ENCODE measurements at places on chromosomes 7 and 10. TPM values are rescaled to one million over a fixed set of nuclear protein-coding genes. Genes with fewer than 3 reads are reported as not detected.

DNA sequence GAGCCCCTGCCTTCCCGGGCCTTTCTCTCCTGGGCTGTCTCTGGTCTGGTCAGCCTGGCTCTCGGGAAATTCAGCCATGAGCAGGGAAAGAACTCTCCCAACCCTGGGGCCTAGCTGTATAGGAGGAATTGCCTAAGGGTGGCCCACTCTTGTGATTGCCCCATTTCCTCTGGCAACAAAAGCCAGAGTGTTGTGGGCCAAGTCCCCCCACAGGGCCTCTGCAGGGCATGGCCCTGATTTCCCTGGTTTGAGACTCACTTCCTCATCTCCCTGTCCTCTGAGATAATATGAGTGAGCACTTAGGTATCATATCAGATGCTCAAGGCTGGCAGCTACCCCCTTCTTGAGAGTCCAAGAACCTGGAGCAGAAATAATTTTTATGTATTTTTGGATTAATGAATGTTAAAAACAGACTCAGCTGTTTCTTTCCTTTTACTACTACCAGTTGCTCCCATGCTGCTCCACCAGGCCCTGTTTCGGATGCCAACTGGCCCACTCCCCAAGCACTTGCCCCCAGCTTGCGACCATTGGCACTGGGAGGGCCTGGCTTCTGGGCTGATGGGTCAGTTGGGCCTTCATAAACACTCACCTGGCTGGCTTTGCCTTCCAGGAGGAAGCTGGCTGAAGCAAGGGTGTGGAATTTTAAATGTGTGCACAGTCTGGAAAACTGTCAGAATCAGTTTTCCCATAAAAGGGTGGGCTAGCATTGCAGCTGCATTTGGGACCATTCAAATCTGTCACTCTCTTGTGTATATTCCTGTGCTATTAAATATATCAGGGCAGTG lies 11.4 kb downstream of the IRF5 start:
- no peak for DNase-seq

GRCh38 chr10:32955299-32955772 lies 2.7 kb downstream of the ITGB1 start:
- DNase-seq, result no peak

DNA sequence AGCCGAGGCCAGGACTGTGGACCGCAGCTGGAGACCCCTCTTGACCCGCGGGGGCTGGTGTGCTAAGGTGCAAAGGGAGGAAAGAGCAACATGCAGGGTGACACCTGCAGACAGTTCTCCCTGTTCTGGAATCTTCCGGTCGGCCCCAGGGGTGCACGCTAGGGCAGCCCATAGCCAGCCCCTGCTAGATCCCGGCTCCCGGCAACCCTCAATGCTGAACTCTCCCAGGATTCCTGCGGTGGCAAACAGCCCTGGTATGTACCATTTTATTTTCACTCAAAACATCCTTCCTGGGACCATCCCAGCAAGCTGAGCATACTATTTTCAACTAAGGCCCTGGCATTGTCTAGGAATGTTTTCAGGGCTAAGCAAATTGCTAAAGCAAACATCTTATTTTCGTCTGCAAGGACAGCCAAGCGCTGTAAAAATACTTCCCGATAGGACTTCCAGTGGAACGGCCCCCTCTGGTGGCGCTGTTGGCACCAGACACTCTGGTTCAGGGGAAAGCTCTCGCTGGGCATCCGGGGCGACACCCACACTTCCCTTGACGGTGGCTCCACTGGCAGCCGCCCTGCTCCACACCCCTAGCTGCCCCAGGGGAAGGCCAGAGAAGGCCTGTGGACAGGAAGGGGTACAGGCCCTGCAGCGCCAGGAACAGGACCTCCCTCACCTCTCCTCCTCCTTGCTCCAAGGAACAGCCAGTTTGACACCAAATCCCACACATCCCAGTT lies 99.4 kb downstream of the CTBP2 start:
- peak; percentile 85 for DNase-seq

DNA sequence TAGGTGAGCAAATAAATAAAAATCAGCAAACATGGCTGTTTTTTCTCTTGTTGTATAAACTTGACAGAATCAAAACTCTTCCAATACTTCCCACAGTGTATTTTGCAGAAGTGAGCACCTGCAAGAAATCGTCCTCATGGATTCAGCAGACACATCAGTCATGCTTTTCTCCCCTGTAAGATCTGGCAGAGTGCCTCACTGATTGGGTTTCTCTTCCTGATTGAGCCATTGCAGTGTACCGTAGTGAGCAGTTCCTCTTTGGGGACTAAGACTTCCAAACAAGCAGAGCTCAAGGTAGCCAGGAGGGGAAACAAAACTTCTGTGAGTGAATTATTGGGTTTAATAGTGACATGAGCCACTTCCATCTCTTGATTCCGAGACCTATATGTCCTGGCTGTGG lies 2.2 kb upstream of the CCDC3 start:
- no peak for DNase-seq

- peak; percentile 39 for DNase-seq
These were observed 62.2 kb downstream of the CCDC71L start for GRCh38 chr7:106598663-106599342.

DNA sequence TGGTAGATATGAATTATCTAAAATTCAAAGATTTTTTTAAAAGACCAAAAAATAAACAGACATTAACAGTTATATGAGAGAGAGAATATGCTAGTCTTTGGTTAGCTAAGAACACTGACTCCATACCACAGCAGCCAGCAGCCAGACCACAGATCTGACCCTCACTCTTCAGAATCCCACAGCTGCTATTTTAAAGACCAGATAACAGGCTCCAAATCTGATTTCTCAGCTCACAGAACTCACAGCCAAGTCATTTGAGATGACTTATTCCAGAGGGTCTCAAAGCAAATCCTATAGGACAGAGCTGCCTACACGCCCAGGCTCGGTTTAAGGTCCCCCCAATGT lies 20.4 kb downstream of the NUDCD3 start:
- DNase-seq, result no peak

DNA sequence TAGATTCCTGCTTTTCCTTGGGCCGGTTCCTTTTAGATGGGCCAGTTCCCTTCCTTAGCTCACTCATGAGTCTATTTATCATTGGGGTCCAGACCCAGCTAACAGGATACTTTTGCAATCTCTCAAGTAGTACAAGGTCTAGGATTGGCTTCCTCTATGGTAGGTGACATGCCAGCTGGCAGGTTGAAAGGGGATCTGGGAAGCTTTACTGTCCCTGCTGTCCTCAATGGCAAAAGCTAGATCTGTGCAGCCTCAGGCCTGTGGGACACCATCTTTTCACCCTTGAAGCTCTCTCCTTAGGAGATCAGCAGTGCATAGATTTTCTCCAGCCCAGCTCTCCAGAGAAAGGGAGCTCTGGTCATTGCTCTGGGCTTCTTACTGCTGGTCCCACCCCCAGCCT lies 96.4 kb downstream of the CUL2 start:
- no peak for DNase-seq

- no peak for DNase-seq
These were observed 61.7 kb downstream of the DOCK4 start for GRCh38 chr7:112144284-112145059.

GRCh38 chr7:5064391-5065106 lies 18.9 kb downstream of the RBAK start:
- no peak for DNase-seq

GRCh38 chr7:52211930-52212329 lies 823.5 kb upstream of the POM121L12 start:
- DNase-seq, result no peak

DNA sequence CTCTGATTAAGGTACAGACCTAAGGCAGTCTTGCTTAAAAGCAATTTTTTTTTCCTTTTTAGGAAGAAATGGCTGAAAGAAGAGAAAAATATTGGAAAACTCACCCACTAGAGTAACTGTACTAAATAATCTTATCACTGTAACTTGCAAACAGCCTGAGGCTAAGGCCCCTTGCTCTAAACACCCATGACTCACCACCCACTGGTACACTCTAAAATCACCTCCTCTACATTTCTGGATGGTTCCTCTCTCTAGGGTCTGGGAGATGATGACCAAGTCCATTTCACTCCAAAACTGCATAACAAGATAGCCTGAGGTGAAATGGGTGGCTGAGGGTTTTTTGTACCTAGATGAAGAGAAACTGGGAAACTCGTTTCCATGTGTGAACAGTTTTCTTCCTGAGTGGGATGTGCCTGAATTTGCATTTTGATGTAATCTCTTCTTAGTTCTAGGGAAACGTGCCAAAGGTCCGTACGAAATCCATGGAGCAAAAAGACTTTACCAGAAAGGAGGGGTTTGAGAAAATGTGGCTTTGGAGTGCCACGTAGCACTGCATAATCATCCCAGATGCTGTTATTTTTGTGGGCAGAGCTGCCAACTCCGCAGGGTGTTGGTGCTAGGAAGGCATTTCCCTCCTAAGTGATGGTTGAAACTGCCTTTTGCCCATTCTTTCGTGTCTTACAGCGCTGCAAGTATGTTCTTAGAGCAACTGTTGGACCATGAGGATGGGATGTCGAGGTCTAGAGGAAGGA lies 113.5 kb upstream of the C10orf90 start:
- no peak for DNase-seq

DNA sequence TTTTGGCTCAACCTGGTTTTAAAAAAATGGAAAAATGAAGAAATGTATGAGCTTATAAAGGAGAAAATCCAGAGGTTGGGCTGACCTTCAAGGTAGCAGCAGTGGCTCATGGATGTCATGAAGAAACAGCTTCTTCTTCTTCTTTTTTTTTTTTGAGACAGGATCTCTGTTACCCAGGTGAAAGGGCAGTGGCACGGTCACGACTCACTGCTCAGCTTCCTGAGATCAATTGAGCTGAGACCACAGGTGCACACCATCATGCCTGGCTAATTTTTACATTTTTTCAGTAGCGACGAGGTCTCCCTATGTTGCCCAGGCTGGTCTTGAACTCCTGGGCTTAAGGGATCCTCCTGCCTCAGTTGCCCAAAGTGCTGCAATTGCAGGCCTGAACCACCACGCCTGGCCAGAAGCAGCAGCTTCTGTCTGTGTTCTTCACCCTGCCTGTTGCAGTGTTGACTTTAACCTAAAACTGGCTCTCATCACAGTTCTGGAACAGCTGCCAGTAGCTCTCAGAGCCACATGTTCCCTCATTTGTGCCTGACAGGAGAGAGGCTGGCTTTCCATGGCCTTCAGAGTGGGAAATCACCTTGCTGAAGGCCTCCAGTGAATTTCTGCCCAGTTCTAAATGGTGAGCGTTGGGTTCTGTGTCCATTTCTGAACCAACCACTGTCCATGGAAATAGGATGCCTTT lies 117.7 kb downstream of the PFKFB3 start:
- DNase-seq, result no peak

DNA sequence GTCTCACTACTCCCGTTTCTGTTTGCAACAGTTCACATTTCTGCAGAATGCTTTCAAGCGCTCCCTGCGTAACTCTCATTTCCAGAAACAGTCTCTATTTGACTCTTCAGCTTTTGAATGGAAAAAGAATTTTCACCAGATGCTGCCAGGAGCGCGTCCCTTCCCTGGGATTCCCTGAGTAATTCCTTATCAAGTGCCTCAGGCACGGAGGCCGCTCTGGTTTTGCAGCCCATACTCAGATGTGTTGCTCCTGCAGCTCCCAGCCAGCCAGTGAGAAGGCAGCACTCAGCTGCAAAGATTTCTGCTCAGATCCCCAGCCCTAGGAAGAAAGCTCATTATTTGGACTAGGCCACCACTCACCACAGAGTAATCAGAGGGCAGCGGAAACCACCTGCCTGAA lies 161.1 kb upstream of the CHST15 start:
- DNase-seq, result no peak

GRCh38 chr7:86953219-86953618 lies 106.2 kb downstream of the ELAPOR2 start:
- DNase-seq, result no peak

DNA sequence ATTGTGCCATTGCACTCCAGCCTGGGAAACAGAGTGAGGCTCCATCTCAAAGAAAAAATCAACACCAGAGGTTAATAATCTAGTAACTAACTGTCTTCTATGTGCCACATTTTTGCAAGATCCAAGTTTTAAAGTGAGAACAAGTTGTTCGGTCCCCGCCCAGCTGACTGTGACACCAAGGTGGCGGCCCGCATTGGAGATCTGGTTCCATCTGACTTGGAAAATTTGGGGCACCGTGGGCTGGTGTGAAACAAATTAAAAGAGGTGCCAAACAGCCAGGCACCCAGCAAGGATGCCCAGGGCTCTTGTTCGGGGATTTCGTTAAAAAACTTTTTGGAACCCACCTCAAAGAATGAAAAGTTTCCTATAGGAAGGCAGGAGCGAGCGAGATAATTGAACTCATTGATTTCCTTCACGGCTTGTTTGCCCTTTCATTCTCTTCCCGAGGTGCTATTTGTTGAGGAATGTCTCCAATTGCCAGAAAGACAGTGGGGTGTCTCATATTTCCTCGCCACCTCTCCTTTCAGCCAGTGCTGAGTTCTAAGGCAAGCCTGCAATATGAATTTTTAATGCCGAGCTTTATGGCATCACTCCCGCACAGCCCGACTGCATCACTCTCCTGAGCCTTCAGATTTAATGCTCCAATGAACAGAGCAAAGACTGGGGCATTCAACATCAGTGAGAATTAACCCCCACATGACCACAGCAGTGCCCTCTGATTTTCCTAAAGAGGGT lies 156.9 kb upstream of the SH2B2 start:
- no peak for DNase-seq

DNA sequence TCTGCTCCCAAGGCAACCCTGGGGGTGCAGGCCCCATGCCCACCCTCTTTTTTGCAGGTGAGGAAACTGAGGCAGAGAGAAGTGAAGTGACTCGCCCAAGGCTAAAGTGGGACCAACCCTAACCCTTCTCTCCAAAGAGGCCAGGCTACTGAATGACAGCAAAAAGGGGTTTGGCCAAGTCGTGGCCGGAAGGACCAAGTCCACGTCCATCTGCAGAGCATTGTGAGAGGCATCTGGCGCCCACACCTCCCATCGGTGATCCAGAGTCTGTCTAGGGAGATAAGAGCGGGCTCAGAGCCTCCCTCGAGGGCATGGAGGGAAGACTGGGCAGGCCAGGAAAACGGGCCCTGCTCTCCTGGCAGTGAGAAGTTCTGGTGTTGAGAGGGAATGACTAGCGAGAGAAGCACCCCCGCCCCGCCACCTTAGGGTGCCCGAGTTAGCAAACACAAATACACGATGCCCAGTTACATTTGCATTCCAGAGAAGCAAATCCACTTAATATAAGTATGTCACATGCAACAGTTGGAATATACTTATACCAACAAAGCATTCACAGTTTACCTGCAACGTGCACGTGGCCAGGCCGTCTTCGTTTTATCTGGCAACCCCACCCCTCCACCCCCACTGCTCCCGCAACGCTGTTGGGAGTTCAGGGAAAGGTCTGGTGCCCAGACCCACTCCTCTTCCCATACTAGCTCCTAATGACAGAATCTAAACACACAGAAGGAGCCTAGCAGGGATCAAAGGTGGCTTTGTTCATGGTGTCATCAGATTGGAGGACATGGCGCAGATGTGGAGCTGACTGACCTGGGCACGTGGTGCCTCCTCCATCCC lies 124.9 kb downstream of the OAT start:
- DNase-seq, result no peak

Gene PNLIP
- not detected for total RNA-seq

Gene ANTXRL
- total RNA-seq, result not detected

Gene NPTX2
- total RNA-seq, result 2.3 TPM

Gene ANKRD2
- 969 TPM for total RNA-seq

Gene DNAJB6
- 211 TPM for total RNA-seq

Gene SPDYE11
- total RNA-seq, result not detected

Gene SEMA3E
- 0.27 TPM for total RNA-seq
